Activated CD4-positive, alpha-beta T cell treated with anti-CD3 and anti-CD28 coated beads, Interleukin-2, amount 50 U/mL, for 24 hours (primary cell): ENCODE measurements at places on chromosomes 13 and 19.

GRCh38 chr13:73702419-73703071 lies 431.7 kb downstream of the KLF12 start:
- peak; percentile 44 for DNase-seq

DNA sequence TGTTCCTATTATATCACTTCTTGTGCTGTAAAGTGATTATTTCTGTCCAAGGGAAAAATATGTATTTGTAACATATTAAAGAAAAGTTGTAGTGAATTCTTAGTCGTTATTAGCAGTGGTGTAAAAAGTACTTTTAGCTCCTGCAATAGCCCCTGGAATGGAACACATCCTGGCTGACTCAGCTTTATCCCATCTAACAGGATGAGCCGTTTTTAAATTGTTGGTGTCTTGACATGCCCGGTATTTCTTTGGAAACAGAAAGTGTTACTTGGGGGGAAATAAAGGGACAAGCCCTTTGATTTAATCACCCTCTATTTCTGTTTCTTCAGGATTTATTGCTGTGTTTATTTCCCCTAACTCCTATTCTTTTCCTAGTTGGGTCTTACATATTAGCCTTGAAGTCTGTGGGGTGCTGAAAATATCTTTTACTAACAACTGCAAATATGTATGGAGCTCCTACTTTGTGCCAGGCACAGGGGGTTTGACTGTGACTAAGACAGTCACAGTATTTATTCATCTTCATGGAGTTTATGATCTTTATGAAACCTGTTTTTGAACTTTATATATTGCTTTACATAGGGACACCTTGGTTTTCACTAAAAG lies 17.9 kb downstream of the COG3 start:
- DNase-seq: no peak

GRCh38 chr13:61880578-61881283 lies 465.1 kb upstream of the PCDH20 start:
- no peak for DNase-seq

DNA sequence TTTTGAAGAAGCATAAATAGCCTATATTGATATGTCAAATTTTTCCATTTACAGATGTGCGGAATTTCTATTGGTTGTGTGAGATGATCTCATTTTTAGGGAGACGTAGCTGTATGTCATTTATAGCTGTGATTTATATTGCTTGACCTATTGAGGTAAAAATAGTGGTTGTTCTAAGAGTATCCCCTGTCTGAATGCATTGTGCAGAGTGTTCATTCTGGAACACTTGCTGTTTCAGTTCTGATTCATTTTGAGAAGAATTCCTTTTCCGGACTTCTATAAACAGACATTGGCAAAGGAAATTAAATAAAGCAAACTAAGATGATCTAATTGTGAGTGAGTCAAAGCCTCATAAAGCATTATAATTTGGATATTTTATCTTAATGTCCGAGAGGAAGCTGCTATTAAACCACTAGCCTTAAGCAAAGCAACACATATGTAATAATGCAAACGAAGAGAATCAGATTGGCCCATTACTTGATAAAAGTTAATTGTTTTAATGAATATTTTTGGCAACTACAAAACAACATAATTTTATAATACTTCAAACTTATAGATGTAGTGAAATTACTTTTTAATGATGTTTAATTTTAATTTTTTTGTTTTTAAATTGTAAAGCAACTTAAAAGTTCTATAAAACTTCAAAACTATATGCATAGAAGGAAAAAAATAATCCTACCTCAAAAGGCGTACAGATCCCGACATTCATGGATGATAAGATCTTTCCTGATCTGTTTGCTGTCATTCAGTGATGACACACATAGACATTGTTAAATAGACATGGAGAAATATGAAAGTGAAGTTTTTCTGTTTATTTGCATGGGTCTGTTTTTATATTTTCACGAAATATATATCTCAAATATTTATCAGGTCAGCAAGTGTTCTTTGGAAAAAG lies 942.6 kb upstream of the SLC10A2 start:
- DNase-seq: no peak
